ENCODE measurements at places on chromosomes 5 and 9.

DNA sequence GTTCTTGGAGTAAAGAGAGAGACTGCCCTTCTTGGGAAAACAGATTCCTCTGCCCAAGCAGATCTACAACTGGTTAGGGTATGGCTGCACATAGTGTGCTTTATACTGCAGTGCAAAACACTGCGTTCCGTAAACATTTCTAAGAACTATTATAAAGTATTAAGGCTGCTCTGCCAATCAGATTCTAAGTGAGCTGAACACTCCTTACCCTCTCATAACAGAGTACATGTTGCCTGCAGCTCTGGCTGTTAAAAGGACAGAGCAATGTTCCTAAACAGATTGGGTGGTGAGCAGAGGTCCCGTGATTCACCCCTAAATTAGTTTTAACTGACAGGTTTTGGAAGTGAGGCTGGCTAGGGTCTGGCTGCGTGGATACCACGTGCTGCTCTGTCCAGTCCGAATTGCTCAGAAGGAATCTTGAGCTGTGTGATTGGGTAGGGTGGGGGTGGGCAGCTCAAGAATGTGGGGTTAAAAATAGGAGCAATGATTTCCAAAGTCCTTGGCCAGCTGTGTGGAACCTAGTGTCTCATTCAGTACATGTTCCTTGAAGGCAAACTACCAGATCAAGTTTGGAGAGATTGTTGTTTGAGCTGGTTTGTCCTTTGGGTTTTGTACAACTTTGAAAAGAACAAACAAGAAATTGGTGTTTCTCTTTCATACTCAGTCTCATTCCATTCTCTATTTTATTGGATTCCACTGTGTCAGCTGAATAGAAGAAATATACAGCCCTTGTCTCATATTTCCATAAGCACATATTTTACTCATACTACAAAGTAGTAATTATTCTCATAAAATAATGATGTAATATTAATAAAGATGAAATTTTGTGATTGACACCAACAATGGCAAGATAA, 497.6 kb upstream of the CD180 start:
- DNase-seq = no peak

DNA sequence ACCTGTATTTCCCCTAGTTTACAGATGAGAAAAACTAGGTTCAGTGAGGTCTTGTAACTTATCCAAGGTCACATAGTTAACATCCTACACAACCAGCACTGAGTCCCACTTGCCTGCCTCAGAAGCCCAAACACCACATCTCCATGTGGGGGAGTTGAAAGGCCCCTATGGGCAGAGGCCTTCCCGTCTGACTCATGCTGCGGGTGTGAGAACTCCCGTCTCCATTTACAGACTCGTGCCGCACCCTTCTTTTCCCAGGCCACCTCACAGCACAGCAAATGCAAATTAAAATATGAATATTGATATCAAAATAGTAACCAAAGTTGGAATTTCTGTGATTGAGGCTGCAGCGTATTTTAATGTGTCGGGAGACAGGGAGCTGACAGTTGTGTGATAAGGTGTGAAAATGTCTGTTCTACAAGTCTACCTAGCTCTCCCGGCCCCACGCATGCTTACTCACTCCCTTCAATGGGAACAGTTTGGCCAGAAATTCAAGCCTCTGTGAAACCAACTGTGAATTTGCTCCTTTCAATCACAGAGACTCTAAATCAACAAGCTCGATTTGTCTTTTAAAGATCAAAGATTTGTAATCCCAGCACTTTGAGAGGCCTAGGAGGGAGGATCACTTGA, 90.1 kb downstream of the CRB2 start:
- DNase-seq = no peak

GRCh38 chr9:35643046-35643445, 7.7 kb downstream of the SIT1 start:
- no peak for DNase-seq

- DNase-seq = no peak
Measured at GRCh38 chr9:76707510-76707909, 56.7 kb upstream of the PCA3 start.

DNA sequence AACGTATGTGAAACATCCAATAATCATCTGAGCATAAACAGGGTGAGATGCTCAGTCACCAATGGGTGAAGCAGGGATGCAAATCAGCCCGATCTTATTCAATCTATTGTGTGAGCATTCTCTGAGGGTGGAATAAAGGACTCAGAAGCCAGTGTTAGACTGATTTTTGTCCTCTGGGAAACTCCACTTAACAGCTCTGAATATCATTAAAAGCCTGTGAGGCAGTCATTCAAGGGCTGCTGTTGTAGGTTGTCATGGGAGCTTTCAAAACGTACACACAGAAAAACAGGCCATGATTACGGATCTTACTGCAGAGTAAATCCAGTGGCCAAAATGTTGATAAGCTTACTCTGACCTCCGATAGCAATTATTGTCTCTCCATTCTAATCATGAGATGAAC, 266.5 kb upstream of the EFNA5 start:
- DNase-seq = no peak

GRCh38 chr5:67793418-67793817, 422.1 kb upstream of the PIK3R1 start:
- DNase-seq = no peak

DNA sequence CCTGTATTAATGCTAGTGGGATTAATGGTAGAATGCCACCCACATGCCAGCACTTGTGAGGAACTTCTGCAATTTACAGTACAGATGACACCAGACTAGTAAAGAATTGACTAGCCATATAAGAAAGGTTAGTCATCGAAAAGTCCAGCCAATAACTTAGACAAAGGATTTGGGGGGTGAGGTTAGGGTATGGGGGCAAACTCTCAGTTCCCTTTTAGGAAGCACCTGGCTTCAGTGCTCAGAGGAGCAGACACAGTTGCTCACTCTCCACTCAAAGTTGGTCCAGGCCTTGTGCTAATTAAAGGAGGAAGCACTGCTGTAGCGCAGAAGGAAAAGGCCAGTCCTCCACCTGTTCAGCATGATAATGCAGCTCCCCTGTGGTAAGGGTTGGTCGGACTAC, 25.2 kb downstream of the TGFBR1 start:
- DNase-seq = no peak

GRCh38 chr5:10564838-10565784, 1.2 kb downstream of the ANKRD33B start:
- DNase-seq = peak; percentile 23

GRCh38 chr5:132052520-132052919, 7.9 kb upstream of the IL3 start:
- no peak for DNase-seq

DNA sequence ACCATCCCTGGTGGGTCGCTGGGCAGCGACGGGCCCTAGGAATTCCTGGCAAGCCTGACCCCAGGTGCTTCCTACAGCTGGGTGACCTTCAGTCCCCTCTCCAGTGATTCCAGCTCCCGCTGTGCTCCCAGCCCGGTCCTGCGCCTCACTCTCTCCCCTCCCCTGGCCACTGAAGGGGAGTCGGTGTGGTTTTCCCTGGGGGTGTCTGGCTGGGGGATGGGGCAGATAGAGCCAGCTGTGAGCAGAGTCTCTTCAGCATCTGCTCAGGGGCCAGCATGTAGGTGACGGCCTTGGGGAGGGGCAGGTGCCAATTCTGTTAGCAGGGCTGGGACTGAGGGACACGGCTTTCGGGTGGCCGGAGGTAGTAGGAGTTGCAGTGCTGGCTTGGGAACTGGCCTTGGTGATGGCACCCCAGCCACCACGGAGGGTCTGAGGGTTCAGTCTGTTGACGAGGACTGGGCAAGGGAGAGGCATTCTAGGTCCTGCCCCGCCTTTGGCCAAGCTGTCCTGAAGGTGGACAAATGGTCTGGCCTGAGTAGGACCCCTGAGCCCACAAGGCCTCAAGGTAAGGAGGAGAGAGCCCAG, 3.2 kb downstream of the GPSM1 start:
- DNase-seq = no peak

- DNase-seq = no peak
Measured at GRCh38 chr9:89515416-89515815, 17.5 kb upstream of the SEMA4D start.

- DNase-seq = no peak
Measured at GRCh38 chr5:131186561-131187256, 16.0 kb downstream of the LYRM7 start.

GRCh38 chr9:136024286-136024685, 63.1 kb upstream of the UBAC1 start:
- no peak for DNase-seq

DNA sequence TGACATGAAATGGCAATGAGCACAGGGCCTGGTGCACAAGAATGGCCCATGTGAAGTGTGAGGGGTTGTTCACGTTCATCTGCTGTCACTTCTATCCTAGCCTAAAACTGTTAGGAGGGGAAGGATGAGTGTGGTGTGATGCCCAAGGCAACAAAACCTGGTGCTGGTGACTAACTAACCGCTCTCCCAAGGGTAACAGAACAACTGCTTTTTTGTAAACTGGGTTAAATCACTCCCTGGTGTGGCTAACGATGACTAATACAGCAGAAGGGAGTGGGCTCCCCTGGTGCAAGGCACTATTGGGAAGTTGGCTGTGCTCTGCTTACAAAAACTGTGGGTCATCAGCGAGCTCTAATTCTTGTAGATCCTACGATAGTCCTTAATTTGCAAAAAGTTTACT, 103.2 kb upstream of the VCAN start:
- no peak for DNase-seq

GRCh38 chr5:80082731-80083100, 47.6 kb downstream of the THBS4 start:
- DNase-seq = no peak

GRCh38 chr5:6714226-6715041, 1.2 kb downstream of the TENT4A start:
- DNase-seq = peak; percentile 28

- DNase-seq = no peak
Measured at GRCh38 chr9:78778861-78779374, 482.0 kb downstream of the PSAT1 start.

DNA sequence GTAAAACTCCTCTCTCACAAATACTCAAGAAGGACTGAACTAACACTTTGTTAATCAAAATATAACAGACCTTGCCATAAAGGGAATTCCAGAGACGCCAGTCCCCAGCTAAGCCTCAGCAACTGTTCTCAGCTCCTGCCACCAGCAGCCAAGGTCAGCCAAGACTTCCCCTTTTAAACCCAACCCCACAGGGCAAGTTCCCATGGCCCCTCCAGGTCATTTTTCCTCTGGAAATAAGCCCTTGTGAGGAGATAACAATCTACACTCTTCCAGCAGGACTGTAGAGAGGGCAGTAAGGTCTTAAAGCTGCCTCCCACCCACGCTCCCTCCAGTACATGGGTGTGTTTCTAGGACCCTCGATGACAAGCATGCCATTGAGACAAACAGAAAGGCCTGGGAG, 78.3 kb downstream of the DPYSL3 start:
- no peak for DNase-seq

DNA sequence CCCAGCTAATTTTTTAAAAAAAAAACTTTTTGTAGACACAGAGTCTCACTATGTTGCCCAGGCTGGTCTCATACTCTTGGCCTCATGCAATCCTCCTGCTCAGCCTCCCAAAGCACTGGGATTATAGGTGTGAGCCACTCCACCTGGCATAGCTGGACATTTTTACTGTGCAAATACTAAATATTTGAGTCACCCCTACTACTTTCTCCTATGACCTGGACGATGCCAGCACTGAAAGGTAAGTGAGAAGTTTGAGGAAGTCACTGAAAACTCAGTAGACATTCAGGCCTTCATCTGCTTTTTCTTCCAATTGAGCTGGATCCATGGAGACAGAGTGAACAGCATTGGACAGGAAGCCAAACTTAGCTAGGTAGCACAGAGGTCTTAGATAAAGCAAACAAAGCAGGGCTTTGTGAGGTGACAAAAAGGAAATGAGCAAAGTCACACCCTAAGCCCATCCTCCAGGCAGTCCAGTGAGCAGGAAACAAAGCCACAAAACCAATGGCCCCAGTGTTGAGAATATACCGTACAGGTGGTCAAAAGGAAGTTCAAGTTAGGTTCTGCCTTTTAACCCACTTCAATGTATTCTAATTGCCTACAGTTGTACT, 192.6 kb upstream of the RASA1 start:
- DNase-seq = no peak

DNA sequence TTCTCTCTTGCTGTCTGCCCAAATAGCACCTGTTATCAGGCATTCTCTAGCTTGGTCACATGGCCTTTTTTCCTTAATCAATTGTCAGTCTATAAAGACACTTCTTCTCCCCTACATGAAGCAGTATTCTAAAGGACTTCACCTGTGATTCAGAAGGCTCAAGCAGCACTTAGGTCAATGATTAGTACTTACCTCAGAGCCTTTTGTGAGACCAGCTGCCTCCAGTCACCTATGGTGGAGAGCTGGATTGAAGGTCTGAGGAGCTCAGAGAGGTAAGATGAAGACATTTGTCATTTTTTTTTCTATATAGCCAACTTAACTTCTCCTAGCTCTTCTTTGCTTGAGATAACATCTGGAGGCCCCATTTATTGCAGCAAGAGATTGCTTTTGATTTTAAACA, 278.3 kb upstream of the PCSK5 start:
- no peak for DNase-seq

DNA sequence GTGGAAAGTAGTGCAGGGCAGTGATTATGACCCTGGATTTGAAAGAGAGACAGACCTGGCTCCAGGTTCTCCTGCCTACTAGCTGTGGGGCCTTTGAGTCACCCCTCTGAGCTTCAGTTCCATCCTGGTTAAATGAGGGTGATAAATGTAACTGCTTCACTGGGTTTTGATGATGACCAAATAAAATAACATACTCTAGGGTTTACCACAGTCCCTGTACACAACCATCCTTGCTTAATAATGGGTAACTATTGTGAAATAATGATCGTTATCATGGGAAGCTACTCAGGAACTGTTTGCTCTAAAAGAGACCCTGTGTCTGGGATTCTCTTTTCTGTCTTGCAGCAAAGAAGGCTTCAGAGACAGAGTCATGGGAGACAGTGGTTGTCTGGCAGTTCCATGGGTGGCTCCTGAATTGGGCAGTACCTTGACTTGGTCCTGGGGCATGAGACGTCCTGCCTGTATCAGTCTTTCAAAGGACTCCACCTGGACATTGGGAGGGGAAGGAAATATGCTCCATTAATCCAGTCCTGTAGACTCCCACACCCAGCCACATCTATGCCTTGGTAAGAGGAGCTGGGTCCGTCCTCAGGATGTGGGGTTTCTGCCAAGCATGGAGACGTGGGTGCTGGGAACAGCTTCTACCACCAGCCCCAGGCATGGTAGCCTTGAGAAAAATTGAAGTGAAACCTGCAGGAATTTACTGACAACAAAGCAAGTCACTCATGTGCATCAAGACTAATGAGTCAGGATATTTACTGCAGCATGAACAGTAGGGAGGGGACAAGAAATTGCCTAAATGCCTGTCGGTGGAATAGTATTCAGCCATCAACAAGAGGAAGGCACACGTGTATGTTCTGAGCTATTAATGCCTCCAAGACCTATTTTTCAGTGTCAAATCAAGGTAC, 23.4 kb downstream of the AKNA start:
- no peak for DNase-seq

- peak; percentile 30 for DNase-seq
Measured at GRCh38 chr9:90870621-90871326, 69.2 kb downstream of the SYK start.

GRCh38 chr5:9013147-9013546, 532.7 kb downstream of the SEMA5A start:
- no peak for DNase-seq

DNA sequence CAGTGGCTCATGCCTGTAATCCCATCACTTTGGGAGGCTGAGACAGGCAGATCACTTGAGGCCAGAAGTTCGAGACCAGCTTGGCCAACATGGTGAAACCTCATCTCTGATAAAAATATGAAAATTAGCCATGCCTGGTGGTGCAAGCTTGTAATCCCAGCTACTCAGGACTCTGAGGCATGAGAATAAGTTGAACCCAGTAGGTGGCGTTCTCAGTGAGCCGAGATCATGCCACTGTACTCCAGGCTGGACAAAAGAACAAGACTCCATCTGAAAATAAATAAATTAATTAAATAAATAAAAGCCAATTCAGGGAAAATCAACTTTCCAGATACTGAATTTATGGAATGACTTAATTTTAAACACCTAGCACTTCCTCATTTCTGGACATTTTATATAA, 1722.1 kb downstream of the MAT2B start:
- no peak for DNase-seq

Data from activated naive CD4-positive, alpha-beta T cell treated with Interleukin-2 at 50 U/mL for 16 hours (primary cell).